ENCODE measurements at places on chromosomes 11 and 22.

DNA sequence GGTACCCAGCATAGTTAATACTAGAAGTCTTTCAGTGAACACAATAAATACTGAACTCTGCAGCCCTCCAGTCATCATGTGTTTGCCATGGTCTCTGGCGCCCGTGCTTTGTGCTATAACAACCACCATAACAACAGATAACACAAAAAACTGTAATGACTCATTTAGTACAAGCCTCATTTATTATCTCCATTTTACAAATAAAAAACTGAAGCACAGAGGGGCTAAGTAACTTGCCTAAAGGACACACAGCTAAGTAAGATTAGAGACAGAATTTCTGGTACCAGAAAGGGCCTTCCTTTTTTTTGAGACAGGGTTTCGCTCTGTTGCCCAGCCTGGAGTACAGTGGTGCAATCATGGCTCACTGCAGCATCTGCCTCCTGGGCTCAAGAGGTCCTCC lies 19.5 kb downstream of the RBFOX2 start:
- no peak for DNase-seq

DNA sequence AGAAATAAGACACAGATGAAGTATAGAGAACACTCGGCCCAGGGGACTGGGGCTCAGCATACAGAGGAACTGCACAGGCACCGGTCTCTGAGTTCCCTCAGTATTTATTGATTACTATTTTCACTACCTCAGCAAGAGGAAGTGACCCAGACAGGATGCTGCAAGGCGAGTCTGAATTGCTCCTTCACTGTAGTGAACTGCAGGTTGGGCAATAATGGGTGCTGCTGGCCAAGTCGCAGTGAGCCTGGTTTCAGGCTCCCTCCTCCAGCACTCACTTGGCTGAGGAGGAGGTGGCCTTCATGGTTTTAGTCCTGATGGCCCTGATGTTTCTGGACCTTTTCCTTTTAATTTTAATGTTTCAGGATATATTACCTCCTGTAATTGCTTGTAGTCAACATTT lies 10.4 kb downstream of the OR52K2 start:
- no peak for DNase-seq

DNA sequence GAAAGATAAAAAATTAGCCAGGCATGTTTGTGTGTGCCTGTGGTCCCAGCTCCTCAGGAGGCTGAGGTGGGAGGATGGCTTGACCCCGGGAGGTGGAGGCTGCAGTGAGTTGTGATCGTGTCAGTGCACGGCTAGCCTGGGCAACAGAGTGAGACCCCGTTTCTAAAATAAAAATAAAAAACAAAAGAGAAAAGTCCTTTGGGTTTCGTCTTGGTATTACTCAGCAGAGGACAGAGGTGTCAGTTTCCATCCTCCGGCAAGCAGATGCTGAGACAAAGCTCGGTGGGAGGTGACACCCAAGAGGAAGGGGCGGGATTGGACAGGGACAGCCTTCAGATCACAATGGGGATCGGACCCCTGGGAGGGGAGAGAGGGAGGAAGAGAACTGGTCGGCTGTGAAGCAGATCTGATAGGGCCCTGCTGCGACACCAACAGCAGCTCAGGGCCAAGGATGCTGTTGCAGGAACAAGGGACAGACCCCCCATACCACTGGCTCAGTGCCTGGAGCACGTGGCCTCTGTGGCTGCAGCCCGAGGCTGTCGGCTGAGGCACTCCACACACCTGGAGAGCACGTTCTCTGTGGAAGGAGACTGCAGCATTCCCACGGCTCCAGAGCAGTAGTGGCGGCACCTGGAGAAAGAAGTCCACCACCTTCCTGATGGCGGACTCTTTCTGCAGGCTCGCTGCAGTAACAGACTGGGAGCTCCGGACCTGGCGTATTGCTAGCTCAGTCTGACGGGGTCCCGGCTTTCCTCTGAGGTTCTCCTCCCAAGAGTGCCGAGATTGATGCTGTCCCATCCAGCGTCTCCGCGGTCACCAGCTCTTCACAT lies 5.2 kb upstream of the BID start:
- DNase-seq, result no peak

DNA sequence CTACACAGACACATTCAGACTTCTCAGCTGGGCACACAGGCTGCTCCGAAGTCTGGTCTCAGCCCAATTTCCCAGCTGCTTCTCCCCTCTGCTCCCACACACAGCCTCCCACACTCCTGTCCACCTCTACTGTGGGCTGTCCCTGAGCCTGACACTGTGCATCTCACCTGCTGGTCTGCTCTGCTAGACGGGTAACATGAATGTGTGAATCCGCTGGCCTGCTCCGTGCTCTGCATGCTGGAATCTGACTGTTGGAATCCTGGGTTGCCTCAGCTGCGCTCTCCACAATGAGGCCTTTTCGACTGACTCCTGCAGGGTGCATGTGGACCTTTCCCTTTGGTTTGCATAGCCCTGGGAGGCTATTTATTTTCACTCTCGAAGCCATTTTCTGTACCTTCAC lies 489.5 kb upstream of the B3GAT1 start:
- DNase-seq, result no peak

- no peak for DNase-seq
These were observed 60.5 kb downstream of the APIP start for GRCh38 chr11:34855754-34856095.

GRCh38 chr22:49021926-49022815 lies 805.5 kb downstream of the BRD1 start:
- DNase-seq, result no peak

DNA sequence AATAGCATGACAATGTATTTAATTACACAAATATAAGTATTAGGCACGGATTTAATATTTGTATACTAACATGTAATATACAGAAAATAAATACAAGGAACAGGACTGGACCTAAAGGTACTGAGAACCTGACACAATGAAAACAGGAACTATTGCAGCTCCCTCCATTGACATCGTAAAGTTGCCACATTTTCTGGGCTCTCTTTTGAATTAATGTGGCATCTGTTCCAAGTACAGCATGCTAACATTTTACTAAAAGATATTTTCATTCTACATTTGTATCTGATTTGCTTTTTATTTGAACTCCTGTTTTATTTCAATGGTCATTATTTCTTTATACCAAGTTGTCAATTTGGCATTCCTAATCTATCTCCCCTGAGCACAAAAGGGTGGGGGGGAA lies 15.3 kb downstream of the PHF21A start:
- DNase-seq, result no peak

DNA sequence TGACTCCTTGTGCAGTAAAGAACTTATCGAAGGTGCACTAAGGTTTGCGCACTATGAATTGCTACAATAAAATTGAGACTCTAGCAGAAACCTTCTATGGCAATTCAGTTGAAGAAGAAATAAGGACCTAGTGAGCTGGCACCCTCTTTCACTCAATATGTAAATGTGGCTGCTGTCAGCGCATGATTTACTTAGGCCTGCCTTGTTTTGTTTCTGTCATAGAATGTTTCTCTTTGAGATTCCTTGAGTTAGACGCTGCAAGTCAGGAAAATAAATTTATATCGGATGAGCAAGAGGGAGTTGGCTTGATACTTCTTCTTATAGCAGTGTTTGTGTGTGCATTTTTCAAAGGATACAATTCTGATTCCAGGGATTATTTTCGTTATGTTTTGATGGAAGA lies 322.1 kb downstream of the BLID start:
- DNase-seq, result no peak

GRCh38 chr11:88352139-88352538 lies 14.6 kb upstream of the CTSC start:
- DNase-seq, result no peak

DNA sequence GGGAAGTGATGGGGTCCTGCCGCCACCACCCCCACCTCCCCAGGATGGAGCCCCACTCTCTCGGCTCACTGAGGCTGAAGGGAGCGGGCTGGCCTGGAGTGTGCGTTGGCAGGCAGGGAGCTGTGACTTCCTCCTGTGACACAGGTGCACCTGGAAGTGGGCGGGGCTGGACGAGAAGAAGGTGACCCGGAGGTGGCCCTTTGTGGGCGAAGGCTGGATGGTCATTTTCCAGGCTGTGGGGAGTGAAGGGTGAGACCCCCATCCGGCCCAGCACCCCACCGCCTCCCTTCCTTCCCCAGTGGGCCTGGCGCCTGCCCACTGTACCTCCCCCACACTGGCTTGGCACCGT lies 15.3 kb downstream of the IL17REL start:
- DNase-seq, result no peak

DNA sequence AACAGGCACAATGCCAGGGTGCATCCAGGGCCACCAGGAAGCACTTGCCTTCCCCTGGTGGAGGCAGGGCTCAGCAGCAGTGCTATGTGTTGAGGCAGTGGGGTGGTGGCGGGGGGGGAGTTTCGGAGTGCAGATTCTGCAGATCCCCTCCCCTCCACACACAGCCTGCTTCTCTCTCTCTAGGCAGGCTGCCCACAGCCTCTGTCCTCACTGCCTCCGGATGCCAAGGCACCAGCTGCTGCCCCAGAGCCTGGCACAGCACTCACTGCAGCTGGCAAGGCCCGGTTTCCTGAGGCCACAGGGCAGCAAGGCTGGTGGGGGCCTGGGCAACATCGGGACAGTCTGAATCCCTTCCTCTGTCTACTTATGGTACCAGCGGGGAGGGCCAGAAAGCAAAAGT lies 35.8 kb downstream of the NRXN2 start:
- no peak for DNase-seq

GRCh38 chr22:28243539-28243938 lies 324.5 kb upstream of the PITPNB start:
- no peak for DNase-seq

DNA sequence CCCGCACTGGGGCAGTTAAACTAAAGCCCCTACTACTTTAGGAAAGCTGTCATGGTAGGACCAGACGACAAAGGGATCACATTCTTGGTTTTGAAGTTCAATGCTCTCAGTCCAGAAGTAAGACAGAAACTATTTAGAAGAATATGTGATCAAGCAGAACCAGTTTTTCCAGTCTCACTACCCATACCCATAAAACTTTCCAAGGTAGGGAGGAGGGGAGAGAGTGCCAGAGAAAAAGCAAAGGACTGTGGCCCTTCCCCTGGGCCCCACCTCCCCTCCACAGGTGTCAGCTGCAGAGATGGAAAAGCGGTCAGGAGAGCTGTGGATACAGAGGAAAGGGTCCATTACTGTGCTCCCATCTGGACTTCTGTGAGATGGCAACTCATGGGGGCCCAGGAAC lies 587.1 kb downstream of the SOX6 start:
- no peak for DNase-seq

DNA sequence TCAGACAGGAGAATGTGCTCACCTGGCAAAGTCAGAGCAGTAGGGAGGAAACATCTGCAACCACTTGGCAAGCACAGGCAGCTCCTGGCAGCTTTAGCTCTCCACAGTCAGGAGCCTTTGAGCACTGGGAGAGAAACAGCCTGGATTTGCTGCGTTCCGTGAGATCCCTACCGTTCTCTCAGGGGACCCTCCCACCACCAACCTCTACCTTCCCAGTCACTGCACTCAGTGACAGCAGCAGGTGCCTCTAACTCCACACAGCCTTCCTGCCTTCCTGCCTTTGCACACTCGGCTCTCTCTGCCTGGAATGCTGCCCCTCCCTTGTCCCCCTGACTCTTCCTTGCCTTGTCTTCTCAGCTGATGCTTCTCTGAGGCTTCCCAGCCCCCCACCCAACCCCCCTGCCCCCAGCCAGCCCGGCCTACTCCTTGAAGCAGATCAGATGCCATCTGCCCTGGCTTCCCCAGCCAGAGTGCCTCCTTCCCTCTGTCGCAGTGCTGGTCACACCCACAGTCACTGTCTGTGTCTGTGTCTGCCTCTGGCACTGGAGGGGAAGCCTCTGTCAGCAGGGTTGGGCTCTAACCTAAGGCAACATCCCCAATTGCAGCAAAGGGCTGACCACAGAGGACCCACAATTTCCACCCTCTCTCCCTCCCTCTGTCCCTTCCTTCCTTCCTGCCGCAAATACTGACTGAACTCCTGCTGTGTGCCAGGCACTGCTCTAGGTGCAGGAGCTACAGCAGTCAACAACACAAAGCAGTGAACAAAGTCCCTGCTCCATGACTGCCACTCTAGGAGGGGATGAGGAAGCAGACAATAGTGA lies 14.9 kb upstream of the TSKU start:
- no peak for DNase-seq

DNA sequence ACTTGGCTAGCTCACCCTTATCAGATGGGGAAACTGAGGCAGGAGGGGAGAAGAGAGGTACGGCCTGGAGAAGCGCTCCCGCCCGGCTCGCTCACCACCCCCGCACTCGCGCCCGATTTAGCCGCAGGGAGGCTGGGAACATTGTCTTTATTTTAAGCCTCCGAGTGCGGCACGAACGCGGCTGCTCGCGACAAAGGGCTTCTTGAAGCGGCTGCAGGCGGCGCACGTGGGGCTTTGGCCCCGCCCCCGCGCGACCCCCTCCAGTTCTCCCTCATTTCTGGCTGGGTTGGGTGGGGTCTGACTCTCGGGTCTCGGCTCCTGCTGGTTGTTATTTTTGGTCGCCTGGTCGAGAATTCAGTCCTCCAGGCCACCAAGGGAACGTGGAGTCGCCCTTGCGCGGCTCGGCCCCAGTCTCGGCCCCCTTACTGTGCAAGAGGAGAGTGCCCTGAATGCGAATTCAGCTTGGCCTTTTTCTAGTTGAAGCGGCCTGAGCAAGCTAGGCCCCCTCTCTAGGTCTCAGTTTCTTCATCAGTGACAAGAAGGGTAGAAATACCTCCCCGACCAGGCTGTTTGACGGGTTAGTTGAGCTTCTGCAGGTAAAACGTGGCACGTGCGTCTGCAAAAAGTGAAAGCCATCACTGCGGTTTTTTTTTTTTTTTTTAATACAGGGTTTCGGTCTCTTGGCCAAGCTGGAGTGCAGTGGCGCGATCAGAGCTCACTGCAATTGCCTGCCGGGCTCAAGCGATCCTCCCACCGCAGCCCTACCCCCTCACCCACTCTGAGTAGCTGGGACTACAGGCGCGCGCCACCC lies 2.6 kb upstream of the CHRM1 start:
- no peak for DNase-seq

GRCh38 chr22:30054067-30054763 lies 26.0 kb upstream of the HORMAD2 start:
- no peak for DNase-seq

- no peak for DNase-seq
These were observed 26.9 kb upstream of the ATXN10 start for GRCh38 chr22:45644714-45645113.

DNA sequence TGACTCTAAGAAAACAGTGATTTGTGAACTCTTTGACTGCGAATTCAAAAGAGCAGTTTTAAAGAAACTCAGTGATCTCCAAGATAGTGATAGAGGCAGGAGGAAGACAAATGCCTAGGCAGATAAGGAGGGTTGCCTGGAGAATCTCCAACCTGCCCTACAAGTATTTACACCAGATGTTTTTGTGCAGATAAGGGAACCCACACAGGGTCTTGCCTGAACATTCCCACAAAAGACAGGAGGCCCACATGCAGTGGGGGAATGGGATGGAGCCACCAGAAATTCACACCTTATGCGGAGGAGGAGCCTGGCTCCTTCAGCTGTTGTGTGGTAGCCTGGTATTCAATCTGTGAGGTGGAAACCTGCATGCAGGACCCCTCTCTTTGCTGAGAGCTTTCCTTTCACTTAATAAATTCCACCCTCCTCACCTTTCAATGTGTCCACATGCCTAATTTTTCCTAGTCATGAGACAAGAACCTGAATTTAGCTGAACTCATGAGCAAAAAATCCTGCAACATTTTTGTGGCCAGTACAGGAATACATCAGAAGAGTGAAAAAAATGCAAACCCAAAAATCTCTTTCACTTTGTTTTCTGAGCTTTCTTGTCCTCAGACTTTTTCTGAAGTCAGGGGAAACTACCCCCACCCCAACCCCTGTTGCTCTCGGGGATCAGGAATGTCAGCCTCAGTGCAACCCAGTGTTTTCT lies 8.1 kb upstream of the GLYAT start:
- no peak for DNase-seq

- DNase-seq, result no peak
These were observed 10.9 kb downstream of the LINC01488 start for GRCh38 chr11:69492201-69492991.

- DNase-seq, result no peak
These were observed 320.9 kb downstream of the SHANK2 start for GRCh38 chr11:70931430-70931829.

Measured in effector CD8-positive, alpha-beta T cell (primary cell).